Activated T-cell treated with anti-CD3 and anti-CD28 coated beads for 48 hours (primary cell): ENCODE measurements at places on chromosomes 3 and 15.

DNA sequence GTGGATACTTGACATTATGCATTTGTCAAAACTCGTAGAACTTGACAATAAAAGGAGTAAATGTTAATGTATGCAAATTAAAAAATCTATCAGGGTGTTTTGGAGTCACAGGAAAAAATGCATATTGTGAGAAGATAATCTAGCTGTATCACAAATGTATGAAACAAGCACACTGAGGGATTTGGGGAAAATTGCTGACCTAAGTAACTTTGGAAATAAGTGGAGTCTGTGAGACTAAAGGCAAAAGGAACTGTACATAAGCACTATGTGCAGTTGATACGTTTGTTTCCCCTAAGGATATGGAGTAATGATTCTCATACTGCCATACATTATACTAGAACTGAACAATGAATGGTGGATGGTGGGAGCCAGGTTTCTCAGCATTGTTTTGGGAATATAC, 43.2 kb upstream of the WDR72 start:
- no peak for DNase-seq

GRCh38 chr3:157099326-157100095, 60.4 kb downstream of the CCNL1 start:
- DNase-seq, result no peak

- DNase-seq, result no peak
Observed at GRCh38 chr3:94220426-94220825, 157.6 kb downstream of the NSUN3 start.

DNA sequence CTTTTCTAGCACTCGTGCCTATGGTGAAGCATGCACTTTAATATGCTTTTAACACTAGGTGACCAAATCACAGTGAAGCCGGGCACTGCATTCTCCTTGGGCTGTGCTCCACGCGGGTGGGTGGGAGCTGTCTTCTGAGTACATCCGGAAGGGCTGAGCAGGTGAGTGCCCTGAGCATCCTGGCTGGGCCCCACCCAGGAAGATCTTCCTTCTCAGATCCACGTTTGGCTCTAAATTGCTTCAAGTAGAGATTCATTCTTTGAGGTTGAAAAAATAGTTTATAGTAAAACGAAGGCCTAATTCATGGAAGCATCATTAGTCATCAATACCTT, 73.9 kb upstream of the BLM start:
- no peak for DNase-seq

- peak; percentile 56 for DNase-seq
Observed at GRCh38 chr15:31327669-31328427, 1.2 kb downstream of the KLF13 start.

DNA sequence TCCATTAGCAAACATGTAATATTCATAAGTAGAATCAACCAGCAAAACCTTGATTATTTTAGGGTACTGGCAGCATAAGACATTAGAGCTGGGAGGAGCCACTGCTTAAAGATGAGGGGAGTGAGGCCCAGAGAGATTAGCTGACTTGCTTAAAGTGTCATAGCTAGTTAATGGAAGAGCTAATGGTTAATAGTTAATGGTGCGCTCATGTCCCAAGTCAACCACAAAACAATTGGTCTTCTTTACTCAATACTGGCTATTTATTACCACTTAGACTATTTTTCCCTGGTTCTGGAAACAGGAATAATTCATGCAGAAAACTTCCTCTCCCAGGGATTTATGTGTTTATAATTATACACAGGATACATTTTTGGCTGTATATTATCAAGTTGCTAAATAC, 33.1 kb downstream of the EIF4E3 start:
- DNase-seq, result no peak

DNA sequence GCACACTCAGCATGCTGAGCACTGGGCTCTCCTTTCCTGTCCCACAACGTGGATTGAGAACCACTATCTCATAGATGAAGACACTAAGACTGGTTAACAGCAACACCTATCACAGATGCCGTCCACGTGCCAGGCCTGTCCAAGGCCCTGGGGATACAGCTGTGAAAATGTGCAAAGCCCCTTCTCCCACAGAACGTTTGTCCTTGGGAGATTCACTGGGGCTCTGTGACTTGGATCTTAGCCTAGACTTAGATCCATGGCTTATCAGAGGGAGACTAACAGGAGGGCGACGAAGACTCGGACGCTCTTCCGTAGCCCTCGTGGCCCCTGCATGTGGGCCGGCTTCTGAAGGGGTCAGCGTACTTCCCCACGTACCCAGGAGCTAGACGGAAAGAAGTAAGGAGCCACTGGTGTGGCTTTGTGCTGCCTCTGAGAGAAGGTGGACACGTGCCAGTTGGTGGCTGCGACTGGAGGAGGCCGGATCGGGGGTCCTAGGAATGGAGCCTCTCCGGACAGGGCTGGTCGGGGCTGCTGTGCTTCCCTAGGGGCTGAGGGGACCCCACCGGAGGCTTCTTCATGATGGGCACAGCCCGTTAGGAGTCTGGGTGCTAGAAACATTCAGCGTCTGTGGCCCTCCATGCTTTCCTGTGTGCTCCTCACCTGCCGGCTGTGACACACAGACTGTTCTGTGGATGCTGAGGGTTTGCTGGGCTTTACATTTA, 964 bp downstream of the NRROS start:
- no peak for DNase-seq

DNA sequence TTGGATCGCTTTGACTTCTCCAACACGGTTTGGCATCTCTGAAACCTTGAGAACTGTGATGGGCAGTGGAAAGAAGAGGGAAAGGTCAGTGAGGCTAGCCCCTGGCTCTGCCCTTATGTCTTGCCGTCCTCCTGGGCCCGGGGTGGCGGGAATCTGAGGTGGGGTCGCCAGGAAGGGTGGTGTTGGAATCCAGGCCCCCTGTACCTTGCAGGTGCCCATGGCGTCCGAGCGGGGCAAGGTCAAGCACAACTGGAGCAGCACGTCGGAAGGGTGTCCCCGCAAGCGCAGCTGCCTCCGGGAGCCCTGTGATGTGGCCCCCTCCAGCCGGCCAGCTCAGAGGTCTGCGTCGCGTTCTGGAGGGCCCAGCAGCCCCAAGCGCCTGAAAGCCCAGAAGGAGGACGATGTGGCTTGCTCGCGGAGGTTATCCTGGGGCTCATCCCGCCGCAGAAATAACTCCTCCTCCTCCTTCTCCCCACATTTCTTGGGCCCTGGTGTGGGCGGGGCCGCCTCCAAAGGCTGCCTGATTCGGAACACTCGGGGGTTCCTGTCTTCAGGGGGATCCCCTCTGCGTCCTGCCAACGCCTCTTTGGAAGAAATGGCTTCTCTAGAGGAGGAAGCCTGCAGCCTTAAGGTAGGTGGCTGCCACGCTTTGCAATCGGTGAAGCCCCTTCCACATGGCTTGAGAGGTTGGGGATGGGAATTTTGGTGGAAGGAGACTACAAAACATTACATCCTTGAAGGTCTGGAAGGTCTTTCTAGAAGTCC, 907 bp downstream of the TATDN2 start:
- DNase-seq, result peak; percentile 66

GRCh38 chr3:19202303-19202702, 54.0 kb downstream of the KCNH8 start:
- DNase-seq, result no peak

GRCh38 chr3:52216585-52217408, 8.6 kb downstream of the TLR9 start:
- DNase-seq, result no peak

DNA sequence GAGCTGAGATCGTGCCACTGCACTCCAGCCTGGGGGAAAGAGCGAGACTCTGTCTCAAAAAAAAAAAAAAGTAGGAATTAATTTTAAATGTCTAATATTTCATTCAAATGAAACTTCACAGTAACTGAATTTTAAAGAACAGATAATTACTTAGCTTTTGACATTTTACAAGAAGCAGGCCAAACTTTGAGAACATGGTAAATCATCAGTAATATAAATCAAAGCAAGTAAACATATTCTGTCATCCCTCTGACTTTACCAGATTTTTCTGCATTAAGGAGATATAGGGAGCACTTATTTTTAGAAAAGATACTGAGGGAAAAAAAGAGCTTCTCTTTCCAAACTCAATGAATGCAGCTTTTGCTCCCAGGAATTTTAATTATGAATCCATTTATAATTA, 37.0 kb downstream of the NR1I2 start:
- DNase-seq, result no peak

- no peak for DNase-seq
Observed at GRCh38 chr3:42900226-42901072, 5.5 kb upstream of the ZNF662 start.

DNA sequence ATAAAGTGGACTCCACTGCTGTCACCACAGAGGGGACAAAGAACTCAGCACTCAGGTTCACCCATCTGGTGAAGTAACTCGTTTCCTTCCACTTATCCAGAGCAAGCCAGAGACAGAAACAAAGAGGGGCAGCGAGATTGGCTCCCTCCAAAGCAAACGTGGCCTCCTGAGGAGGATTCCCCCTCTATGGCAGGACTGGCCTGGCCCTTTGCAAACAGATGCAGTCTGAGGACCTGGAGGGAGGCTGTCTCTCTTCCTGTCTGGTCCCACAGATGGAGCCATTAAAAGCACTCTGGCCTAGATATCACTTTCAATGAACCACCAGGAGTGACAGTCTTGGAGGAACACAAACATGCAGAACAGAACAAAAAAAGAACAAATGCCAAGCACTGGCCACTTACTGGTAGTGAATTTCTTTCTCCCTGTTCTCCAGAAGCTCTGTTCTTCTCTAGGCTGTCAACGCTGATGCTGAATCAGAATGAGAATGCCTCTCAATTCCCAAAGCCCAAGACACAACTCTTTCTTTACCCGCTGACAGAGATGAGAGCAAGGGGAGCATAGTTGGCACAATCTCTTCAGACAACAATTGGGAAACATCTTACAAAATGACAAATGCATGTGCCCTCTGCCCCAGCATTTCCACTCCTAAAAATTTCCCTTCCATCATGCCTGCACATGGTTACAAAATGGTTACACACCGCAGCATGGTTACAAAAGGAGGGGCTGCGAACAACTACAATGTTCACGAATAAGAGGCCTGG, 14.3 kb downstream of the KLHL25 start:
- no peak for DNase-seq
